Esophagus squamous epithelium (tissue), 5 donors: ENCODE measurements at places on chromosomes 7 and 10.

DNA sequence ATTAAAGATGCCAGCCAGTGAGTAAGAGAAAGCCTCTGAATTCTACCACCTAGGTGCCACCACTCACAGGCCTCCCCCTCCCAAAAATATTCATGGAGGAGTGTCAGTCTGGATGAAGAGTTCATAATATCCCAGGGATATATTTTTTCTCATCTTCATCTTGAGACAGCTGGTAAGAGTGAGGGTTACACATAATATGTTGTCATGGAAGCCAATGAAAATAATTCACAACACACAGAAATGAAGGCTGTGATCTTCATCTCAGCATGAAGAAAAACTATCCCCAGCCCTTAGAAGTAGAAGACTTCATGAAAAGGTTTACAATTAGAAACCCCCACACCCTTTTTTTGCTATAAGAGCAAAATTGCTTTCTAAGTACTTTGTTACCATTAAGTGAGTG, 175.6 kb downstream of the DNAH11 start:
- DNase-seq = no peak

DNA sequence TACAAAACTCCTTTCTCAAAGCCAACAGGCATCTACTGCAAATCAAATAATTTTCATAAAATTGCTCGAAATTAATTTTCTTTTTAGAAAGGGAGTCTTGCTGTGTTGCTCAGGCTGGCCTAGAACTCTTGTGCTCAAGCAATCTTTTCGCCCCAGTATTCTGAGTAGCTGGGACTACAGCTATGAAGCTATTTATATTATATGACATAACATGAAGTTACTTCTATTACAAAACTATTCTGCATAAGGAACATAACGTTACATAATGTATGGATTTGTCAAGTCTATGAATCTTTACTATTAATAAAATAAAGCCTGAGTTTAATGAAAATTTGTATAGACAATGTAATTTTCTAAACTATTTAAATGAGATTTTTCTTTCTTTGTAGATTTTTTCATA, 415.0 kb downstream of the PARD3 start:
- DNase-seq = no peak

DNA sequence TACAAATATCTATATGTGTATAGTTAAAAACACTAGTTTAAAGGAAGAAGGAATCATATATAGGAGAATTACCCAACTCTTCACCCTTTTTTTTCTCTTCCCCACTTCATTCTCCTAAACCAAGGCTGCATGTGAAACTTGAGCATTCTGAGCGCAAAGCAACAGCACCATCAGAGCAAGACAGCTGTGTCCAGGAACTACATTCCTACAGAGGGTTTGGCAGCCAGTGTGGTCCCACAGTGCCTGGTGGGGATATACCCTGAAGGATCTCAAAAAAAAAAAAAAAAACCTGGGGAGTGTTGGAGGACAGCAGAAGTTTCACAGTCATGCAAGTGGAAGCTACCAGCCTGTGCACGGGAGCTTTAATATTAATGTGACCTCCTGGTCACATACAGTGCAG, 310.4 kb downstream of the CTNNA3 start:
- DNase-seq = no peak

- no peak for DNase-seq
These were observed 203.0 kb upstream of the KLF14 start for GRCh38 chr7:130937016-130937415.

DNA sequence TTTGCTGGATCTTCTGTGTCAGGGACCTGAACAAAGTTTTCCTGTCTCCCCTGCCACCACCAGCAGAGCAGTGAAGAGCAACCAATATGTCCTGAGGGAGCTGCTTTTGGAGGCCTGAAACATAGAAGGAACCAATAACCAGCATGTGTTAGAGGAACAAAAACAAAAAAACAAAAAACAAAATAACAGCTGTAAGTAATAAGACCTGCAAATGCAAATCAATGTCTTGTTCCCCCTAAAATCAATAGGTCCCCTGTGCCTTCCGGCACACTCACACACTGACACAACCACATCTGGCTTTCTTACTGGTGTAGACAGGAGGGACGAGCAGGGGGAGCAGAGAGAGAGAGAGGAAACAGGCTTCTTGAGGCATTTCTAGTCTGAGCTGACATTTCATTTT, 94.1 kb downstream of the NRG3 start:
- no peak for DNase-seq

DNA sequence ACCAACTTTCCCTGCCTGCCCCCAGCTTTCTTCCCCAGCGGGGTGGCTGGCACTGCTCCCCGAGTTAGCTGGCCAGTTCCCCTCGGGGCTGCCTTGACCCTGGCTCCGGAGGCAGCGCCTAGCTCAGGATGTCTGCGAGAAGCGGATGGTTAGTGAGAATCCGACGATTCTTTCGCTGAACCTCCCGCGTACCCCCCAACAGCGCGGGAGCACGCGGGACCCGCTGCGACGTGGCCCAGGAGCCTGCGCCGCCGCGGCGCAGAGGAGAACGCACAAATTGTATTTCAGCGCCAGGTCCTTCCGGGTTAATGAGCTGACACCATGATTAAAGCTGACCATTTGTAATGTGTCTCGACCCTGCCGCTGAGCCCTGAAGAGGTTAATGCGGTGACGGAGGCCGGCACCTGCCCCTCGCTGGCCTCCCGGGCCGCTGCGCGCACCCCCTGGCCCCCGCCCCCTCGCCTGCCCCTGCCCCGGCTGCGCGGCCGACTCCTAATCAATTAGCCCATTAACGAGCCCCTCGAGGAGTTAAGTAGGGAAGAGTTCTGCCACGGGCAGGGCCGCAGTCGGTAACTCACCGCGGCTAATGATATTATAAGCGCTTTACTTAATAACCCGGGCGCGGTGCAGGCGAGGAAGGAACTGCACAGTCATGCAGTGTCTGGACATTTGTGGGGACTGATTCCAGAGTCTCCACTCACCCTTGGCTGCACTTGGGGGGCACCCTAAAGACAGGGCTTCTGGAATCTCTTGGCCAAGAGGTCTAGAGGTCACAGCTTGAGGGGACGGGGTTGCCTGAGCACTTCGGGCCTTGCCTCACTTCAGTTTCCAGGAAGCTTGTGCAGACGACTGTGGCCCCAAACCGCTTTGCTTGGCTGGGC, 1.7 kb upstream of the HMX2 start:
- no peak for DNase-seq

GRCh38 chr7:7596176-7596575, 29.5 kb downstream of the MIOS start:
- no peak for DNase-seq

- no peak for DNase-seq
These were observed 53.0 kb downstream of the RALA start for GRCh38 chr7:39676346-39676745.

DNA sequence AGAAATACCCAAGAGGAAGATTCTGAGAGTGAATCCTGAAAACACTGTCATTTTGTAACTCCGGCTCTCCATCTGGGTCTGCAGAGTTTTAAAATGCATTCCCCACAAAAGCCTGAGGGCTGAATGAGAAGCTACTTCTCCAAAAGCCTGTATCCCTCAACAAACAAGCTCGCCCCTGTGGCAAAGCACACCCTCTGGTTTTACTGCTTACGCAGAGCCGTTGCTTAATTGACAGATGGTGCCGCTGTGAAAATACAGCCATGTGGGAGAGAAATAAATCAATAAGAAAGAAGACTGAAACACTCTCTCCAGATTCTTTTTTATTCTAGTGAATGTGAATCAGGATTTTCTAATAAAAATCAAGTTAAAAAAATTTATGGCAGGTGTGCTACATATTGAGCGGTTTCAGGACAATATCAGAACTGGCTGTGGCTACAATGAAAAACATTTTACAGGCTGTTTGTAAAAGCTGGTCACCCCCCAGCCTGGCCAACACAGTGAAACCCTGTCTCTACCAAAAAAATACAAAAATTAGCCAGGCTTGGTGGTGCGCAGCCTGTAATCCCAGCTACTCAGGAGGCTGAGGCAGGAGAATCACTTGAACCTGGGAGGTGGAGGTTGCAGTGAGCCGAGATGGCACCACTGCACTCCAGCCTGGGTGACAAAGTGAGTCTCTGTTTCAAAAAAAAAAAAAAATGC, 32.5 kb downstream of the C7orf33 start:
- DNase-seq = no peak

DNA sequence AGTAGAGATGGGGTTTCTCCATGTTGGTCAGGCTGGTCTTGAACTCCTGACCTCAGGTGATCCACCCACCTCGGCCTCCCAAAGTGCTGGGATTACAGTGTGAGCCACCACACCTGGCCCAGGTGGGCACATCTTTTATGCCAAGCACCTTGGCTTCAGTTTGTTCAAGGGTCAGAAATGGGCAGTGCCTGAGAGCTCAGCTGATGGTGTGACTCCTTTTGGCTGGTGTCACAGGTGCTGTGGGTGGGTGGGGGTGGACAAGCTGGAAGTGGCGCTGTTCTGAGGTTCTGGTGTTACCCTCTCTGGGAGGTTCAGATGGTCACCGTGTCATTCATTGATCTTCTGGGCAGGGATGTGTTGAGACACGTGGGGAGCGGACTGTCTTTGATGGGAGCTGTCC, 11.5 kb downstream of the ADCY1 start:
- no peak for DNase-seq

DNA sequence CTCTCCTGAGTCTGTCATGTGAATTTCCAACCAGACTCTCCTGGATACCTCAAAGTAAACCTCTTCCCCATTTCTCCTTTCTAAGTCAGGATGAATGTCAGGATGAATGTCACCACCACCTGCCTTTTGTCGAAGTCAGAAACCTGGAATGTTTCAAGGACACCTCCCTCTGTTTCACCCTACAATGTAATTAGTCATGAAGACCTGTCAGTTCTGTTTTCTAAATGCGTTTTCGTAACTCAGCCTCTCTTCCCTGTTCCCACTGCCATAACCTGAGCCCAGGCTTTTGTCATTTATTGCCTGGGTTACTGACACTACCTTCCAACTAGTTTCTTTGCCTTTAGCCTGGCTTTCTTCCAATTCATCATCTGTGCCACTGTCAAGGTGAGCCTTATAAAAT, 5.5 kb upstream of the STN1 start:
- DNase-seq = no peak

GRCh38 chr10:12628964-12629766, 279.8 kb downstream of the CAMK1D start:
- no peak for DNase-seq

DNA sequence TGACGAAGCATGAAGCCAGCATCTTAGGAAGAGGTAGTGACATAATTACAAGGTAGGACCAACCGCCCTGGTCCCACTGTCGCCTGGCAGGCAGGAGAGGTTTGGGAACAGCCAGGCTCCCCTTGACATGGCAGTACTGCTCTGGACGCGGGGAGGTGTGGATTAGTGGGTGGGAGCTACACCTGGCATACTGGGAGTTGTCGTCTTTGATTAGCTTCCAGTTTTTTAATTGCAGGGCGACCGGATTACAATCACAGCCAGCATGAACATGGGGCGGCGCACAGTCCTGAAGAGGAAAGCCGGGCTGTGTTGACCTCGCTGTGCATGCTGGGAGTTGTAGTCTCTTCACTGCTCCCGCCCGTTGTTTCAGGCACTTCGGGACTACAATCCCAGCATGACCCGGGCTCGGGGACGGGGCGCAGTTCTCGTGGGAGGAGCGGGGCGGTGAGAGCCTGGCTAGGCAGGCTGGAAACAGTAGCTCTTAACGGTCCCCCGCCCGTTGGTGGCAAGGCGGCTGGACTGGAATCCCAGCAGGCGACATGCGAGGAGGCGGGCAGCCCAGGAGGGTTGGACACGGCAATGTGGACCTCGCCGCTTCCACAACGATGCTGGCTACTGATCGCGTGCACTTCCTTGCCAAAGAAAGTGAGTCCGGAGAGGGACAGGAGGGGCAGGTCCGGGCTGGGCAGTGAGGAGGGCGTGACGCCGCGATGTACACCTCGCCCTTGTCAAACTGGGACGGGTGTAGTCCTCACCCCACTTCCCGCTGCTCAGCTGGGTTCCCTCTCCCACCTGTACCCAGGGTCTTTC, 98.0 kb upstream of the ZNF722 start:
- DNase-seq = peak; percentile 70

DNA sequence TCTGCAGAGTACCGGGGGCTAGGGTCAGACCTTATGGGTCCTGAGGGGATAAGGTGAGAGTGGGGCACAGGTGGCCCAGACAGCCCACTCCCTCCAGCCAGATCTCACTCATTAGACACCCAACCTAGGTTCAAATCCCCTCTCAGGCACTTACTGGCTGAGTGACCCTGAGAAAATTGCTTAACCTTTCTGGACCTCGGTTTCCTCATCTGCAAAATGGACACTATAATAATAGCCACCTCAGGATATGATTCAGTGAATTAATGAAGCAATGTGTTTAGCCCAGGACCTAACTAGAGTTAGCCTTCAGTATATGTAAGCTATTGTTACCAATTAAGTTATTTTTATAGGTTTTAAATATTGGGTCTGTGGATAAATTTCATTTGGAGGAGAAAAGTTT, 122.6 kb downstream of the RGS10 start:
- DNase-seq = no peak

DNA sequence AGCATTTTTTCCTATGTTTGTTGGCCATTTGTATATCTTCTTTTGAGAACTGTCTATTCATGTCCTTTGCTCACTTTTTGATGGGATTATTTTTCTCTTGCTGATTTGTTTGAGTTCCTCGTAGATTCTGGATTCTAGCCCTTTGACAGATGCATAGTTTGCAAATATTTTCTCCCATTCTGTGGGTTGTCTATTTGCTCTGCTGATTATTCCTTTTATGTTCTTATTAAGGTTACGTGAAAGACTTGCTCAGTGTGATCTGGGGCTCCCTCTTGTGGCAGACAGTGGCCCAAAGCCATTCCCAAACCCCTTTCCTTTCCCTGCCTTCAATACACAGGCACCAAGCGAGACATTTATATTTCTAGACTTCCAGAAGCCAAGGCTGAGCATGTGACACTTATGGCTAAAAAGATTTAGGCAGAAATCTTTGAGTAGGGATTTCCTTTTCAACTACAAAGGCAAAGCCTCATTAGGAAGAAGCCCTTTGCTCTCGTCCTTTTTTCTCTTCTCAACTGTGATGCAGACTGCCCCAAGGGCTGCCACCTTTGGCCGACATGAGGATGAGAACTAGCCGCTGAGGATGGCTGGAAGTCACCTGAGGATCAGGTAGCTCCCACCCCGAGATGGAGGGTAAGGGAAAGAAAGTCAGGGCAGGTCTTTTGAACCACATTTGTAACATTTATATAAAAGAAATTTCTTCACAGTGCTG, 23.6 kb downstream of the ST8SIA6 start:
- no peak for DNase-seq

DNA sequence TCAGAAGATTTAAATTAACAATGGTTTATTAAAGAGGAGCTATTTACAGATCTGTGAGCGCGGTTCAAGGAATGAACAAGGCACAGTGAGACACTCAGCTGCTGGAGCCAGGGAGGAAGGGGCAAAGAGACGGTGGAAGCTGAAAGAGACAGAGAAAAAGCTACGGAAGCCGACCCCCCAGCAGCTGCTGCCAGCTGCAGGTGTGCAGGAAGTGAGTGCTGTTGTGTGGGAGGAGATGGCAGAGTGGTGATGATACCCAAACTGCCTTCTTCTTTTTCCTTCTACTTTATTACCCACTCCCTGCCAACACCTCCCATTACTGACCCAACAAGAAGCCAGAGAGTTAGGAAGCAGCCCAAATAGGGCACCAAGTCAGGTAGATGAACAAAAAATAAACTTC, 41.9 kb upstream of the MBL2 start:
- DNase-seq = no peak

- DNase-seq = no peak
These were observed 19.9 kb downstream of the FAM241B start for GRCh38 chr10:69649786-69650550.

GRCh38 chr10:76447578-76447977, 1016.2 kb downstream of the LRMDA start:
- DNase-seq = no peak

GRCh38 chr7:28739826-28740225, 218.3 kb downstream of the TRIL start:
- DNase-seq = no peak

- DNase-seq = no peak
These were observed 41.8 kb downstream of the FGFR2 start for GRCh38 chr10:121556455-121556854.
